Jurkat, Clone E6-1 (cell line): ENCODE measurements at places on chromosomes 12 and 14.

DNA sequence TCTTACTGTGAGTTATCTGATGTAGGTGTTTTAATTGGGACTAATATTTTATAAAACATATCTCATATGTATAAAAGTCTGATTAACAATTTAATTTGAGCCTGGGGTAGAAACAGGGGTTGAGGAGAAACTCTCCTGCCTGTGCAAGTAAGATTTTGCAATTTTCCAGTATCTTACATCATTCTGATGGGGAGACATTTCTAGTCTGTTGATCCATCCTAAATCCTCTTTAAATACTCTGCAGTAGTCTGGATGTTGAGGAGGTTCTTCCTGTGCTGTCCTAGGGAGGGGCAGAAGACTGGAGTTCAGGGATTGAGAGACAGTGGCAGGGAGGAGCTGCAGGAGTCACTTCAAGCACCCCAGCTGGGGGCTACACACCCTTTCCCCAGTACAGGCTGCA, 287.8 kb downstream of the ADGRD1 start:
- DNase-seq, result no peak

DNA sequence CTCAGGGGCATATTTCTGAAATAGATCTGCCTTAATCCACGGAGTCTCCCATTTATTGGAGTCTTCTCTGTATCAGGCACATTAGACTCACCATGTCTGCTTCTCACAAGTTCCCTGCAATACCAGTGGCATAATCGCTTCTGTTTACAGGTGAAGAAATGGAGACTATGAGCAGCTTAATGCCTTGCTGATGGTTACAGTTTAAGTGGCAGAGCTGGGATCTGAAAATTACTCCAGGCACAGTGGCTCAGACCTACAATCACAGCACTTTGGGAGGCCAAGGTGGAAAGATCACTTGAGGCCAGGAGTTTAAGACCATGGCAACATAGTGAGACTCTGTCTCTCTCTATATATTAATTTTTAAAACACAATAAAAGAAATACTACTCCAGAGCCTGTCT, 7.3 kb upstream of the RIC8B start:
- no peak for DNase-seq

DNA sequence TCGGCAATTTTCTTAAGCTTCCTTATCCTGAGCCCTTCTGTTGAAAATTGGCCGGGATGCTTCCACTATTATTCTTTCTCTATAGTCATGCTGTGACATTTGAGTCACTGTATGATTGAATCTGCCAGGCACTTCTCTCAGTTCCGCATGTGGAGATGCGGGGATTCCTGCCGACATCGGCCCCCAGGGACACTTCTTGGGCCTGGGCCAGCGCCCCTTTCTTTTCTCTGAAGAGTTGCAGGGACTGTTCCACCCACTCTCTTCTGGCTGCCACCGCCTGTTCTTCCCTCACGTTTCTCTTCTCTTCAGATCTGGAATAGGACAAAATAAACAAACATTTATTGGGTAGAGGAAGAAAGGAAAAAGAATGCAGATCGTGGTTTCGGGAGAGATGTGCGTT, 310.1 kb downstream of the ETNK1 start:
- no peak for DNase-seq

- no peak for DNase-seq
Measured at GRCh38 chr14:98952593-98953350, 319.2 kb downstream of the BCL11B start.

DNA sequence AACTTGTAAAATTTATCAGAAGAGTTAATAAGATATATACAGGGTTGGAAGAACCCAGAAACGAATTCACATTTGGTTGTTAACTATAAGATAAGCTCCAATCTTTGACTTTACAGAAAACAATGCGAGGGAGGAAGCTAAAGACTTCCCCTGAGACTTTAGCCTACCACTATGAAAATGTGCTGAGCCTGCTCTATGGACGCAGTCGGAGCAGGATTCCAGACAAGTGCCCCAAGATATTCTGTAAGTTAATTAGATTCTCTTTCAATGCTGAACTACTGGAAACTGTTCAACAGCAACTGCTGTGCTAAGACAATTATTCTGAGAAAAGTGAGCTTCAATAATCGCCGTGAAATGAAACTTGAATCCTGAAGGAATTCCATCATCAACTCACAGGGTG, 8.3 kb upstream of the LRRC10 start:
- no peak for DNase-seq

DNA sequence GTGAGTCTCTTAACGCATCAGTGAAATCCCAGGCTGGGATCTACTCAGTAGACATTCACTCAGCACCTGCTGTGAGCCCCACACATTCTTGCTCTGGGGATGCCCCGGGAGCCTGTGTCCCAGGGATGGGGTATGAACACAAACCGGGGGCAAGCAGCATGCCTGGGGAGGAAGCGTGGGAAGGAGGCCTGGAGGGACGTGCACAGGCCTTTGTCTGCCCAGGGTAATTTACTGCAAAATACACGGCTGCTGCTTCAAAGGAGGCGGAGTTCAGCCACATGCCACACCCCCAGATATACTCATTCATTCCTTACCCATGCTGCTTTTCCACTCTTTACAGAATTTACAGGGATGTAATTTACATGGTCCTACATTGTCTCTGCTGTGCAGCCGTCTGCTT, 187.8 kb downstream of the ADGRD1 start:
- DNase-seq, result no peak

DNA sequence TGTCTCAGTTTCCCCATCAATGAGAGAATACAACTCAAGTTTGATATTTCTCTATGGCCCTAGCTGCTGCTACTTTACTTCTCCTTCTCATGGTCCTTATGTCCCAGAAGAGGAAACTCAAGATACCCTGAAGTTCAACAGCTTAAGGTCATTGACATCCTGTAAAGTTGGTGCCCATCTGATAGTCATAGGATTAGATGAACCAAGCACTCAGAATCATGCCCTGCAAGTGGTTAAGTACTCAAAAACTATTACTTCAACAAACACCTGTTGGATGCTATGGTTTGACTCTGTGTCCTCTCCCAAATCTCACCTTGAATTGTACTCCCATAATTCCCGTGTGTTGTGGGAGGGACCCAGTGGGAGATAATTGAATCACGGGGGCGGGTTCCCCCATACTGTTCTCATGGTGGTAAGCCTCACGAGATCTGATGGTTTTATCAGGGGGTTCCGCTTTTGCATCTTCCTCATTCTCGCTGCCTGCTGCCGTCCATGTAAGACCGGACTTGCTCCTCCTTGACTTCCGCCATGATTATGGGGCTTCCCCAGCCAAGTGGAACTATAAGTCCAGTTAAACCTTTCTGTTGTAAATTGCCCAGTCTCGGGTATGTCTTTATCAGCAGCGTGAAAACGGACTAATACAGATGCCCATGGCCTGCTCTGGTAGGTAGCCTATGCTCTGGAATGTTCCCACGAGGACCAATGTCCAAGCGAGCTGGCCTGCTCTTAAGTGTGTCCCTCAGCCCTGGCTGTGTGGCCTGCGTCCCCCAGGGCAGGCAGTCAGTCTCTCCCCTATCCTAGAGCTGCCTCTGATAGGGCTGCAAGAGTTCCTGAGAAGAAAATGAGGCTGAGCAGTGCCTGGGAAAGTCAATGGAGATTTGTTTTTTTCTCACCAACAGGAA, 18.1 kb downstream of the CAMKK2 start:
- no peak for DNase-seq

DNA sequence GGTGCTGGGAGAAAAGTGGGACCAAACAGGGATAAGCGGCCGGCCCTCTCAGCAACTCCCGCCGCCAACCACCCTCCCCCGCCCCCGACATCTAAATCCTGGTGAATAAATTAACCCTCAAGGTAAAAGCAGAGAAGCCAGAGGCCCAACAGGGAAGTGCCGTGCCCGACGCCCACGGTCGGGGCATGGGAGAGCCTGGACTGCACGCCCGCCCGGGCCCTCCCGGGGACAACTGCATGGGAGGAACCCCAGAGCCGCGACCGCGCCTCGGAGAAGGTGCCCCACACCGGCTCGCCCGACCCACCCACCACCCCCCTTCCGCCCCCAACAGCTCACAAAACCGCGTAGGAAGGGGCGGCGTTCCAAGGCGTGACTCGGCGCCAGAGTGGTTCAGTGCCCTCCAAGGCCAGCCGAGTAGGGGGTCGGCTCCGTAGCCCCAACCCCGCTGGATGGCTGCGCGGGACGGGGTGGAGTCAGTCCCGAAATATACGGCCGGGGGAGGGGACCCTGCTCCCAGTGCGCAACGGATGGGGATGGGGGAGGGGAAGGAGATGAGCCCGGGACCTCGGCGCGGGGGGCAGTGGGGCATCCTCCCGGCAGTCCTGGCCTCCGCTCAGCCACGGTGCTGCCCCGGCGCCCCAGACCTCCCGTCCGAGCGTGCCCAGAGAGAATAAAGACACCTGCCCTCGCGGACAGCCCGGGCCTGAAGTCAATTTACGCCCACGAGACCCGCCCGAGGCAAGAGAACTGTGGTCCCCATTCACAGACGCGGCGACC, 732 bp downstream of the SLC25A29 start:
- DNase-seq, result peak; percentile 62

DNA sequence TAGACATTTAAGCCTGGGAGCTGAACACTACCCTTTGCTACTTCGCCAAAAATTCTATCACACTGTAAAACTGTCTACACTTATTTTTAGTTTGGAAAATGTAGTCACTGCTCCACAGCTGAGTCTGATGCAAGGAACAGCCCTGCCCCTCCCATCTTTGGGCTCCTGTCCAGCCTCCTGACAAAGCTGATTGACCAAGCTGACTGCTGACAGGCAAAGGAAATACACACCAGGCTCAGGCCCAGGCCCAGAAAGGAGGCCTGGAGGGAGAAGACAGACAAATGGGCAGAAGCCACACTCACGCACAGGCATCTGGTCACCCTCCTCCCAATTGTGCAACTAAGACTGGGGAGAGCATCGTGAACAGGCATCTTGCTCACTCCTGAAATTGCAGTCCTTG, 55.3 kb downstream of the ISCA2 start:
- DNase-seq, result no peak

DNA sequence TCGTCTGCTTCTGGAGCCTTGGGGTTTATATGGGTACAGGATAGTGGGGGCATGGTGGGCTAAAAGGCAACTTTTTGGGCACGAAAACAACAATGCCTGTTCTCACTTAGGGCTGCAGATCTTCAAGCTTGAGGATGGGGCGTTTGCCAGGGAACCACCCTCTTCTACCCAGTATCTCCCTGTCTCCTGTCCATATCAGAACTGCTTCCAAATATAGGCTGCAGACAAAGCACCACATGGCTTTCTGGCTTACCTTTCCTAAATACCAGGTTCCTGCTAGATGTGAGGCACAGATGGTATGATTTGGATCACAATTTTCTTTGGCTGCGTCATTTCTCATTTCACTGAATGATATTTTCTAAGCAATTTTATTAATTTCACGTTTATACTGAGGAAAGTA, 70.4 kb downstream of the CMAS start:
- DNase-seq, result no peak

DNA sequence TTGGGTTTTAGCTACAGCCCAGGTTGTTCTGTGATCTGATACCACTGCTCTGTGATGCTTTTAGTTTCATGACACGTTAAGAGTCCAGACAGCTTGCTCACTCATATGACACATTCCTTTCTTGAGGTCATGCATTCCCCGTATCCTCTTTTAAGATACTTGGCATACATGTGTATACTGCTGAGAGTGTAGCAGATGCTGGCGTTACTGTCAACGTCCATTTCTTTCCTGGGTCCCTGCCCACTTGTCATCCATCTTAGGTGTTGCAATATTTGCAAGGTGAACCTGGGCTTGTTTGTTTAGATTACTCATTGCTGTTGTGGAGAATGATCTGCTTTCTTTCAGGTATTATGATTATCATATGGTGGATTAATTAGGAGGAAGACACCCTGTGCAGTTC, 9.1 kb upstream of the EMP1 start:
- DNase-seq, result no peak

GRCh38 chr12:94994312-94994711, 9.2 kb downstream of the NDUFA12 start:
- no peak for DNase-seq

DNA sequence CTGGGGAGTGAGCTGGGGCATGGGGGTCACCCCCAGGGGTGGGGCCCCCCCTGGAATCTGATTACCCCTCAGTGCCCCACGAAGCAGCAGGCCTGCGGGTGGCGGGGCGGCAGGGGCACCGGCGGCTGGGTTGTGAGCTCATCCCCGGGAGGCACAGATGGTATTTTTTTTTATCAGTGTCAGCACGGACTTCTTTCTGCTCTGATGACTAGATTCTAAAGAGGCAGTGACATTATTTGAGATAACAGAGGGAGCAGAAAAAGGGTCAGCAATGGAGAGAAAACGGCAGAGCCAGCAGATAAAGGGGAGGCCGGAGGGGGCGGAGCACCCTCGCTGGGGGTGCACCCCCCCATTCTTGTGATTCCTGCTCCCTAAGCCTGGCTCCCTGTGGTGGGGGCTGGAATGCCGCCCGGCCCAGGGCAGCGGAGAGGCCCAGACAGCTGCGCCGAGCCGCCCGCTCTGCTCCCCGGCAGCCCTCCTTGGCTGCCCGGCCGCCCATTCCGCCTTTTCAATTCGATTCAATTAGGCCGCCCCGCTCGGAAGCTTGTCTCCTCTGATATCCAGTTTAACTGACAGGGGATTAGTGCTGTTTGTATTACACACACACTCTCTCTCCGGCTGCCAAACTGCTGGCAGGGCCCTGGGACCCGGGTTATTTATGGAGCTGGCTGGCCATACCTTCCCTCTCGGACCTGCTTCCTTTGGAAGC, 32.9 kb downstream of the MVK start:
- DNase-seq, result no peak

DNA sequence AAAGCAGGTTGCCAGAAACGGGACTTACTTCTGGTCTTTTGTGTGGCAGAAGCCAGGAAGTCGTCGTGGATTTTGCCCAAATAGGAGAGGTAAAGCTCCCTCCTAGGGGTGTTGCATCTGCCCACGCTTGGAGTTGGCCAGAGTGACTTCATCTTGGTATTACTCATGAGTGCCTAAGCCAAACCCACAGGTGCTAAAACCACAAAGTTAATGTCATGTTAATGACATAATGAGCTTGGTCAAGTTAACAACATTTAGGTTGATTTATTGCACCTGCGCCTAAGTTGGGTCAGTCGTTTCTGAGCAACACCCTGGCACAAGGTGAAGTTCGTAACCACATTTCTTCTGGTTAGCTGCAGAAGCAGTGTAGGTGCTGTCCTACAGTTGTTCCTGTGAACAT, 225.2 kb downstream of the FUT8 start:
- peak; percentile 28 for DNase-seq

GRCh38 chr12:23084236-23084995, 459.4 kb downstream of the ETNK1 start:
- no peak for DNase-seq

GRCh38 chr14:101254805-101255764, 306.2 kb upstream of the DIO3 start:
- DNase-seq, result no peak

- DNase-seq, result no peak
Measured at GRCh38 chr14:102900631-102901571, 21.6 kb upstream of the AMN start.
